CD4-positive, CD25-positive, alpha-beta regulatory T cell (primary cell): ENCODE measurements at places on chromosomes 11 and 22. TPM values are rescaled to one million over a fixed set of nuclear protein-coding genes. Genes with fewer than 3 reads are reported as not detected.

GRCh38 chr11:10307022-10307399 is 2.1 kb downstream of the ADM start:
- peaks cover 38% of the 10 kb centered on the region for H3K27me3 ChIP-seq
- H3K4me1 ChIP-seq = peaks cover 55% of the 10 kb centered on the region
- DNase-seq = no peak
- H3K36me3 ChIP-seq = no peaks in the 10 kb centered on the region
- no peak overlapping the region for H3K27ac ChIP-seq
- H3K4me3 ChIP-seq = peak overlapping the region; percentile 55

DNA sequence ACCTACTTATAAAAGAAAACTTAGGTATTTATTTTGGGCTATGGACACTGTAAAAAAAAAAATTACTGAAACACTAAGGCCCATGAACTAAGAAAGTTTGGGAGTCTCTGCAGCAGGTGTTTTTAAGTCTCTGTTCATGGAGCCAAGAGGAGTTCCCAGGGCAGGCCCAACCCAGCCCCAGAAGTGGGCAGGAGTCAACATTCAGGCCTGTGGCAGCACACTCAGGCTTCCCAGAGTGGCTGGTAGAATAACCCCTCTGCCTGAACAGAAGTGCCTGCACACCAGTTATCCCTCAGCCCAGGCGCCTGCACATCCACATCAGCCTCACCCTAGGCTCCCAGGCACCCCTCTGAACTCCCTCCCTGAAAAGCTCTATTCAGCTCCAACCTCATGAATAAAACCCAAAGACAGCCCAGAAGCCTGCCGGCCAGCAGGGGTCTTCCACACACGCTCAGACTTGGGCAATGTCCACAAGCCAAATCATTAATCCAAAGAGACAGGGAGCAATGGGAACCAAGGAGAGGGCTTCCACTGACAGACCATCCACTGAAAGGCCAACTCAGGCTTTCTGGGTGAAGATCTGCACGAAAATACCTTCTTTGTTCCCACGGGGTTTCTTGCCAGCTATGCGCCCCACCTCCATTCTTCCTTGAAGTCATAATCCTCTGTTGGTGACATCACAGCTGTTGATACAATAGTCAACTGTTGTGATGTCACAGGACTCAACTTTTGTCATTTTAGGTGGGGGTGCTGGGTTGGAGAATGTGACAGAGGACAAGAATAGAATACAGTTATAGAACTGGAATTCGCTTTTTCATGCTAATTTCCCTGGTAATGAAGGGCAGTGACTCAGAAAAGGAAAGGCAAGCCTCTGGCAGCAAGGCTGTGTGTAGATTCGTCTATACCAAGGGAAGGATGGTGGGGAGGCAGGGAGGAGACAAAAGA is 83.7 kb downstream of the RPL27A start:
- H3K4me1 ChIP-seq = no peaks in the 10 kb centered on the region
- H3K27me3 ChIP-seq = peaks cover 3% of the 10 kb centered on the region
- no peaks in the 10 kb centered on the region for H3K36me3 ChIP-seq
- H3K4me3 ChIP-seq = no peak overlapping the region
- DNase-seq = no peak

- no peaks in the 10 kb centered on the region for H3K27me3 ChIP-seq
Observed at GRCh38 chr22:42179616-42180015, 49.0 kb upstream of the CYP2D6 start.

DNA sequence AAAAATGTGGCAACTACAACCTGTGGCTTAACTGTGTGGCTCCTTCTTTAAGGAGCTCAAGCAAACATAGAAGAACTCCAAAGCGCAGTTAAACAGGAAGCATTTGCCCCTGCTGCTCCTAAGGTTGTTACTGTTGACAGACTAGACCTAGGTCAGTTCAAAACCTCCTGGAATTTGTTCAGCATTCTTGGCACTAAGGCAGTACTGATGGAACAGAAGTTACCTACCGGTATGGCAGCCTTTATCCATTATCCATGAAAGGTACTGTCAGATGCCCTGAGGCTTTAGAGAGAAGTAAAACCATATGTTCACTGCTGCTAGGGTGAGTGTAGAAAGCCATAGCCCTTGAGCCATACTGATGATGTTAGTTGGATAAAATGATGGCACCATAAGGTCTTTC is 916.5 kb upstream of the FAT3 start:
- no peak overlapping the region for H3K27ac ChIP-seq
- no peaks in the 10 kb centered on the region for H3K27me3 ChIP-seq
- H3K4me1 ChIP-seq = no peaks in the 10 kb centered on the region
- H3K36me3 ChIP-seq = no peaks in the 10 kb centered on the region
- DNase-seq = no peak
- no peak overlapping the region for H3K4me3 ChIP-seq

The CCDC15 gene
- total RNA-seq = 0.64 TPM

- H3K4me3 ChIP-seq = no peak overlapping the region
- no peaks in the 10 kb centered on the region for H3K27me3 ChIP-seq
- no peak for DNase-seq
- no peaks in the 10 kb centered on the region for H3K4me1 ChIP-seq
Observed at GRCh38 chr11:16361108-16361865, 4.9 kb upstream of the SOX6 start.

The OR52H1 gene
- total RNA-seq = 0.37 TPM

DNA sequence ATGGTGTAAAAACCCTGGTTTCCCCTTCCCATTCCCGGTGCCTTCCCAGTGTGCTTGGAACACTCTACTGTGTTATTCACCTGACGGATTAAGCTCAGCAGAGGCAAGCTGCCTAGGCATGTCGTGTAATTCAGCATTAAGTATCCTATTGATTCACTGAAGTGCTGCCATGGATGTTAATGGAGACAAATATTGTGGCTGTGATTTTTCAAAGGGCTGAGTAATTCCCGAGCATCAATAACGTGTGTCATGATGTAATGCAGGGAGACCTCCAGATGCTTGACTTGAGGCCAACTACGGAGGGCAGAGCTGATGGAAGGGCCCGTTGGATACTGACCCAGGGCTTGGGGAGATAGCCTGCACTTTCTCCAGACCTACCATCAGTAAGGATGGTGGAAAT is 269.0 kb downstream of the ST3GAL4 start:
- no peak for DNase-seq
- H3K4me3 ChIP-seq = no peak overlapping the region
- no peak overlapping the region for H3K27ac ChIP-seq

- no peaks in the 10 kb centered on the region for H3K27me3 ChIP-seq
- no peaks in the 10 kb centered on the region for H3K4me1 ChIP-seq
- H3K27ac ChIP-seq = no peak overlapping the region
Observed at GRCh38 chr22:49103314-49104059, 724.2 kb downstream of the BRD1 start.

DNA sequence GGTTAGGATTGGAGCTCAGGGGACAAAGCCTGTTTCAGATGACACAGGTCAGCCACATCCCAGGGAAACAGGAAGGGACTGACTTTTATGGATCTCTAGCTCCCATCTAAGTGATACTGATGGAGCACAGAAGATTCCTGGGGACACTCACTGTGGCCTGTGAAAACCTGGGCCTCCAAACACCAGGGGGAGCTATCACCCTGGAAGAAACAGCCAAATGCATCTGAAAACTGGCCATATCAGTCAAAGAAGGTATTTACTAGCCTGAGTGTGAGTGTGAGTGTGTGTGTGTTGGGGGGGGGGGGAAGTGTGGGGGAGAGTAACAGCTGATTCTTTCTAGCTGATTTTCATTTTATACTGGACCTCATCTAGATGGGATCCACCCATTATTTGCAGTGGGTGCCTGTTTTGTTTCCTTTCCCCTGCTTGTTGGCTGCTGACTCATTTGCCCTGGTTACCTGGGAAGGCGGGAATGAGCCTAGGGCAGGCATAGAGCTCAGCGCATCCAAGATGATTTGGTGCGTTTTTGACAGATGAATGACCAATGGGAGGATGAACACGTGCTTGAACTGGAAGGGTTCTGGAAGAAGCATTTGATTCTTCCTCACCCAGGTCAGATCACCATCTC is 284.0 kb downstream of the KIRREL3 start:
- H3K4me1 ChIP-seq = no peaks in the 10 kb centered on the region
- DNase-seq = no peak
- H3K27ac ChIP-seq = no peak overlapping the region
- no peak overlapping the region for H3K4me3 ChIP-seq
- no peaks in the 10 kb centered on the region for H3K27me3 ChIP-seq

The NLRP14 gene
- not detected for total RNA-seq

- peaks cover 12% of the 10 kb centered on the region for H3K4me1 ChIP-seq
- no peak for DNase-seq
- no peak within 1 kb of the TSS for H3K27ac ChIP-seq
- H3K27me3 ChIP-seq = peaks cover 40% of the 10 kb centered on the region
Observed at GRCh38 chr11:118152552-118153471, at the start of gene SCN4B. TSS of gene SCN4B (minus strand) at chr11:118152823. CDS start at chr11:118152673, 150 bp downstream.

- H3K36me3 ChIP-seq = no peaks in the 10 kb centered on the region
- H3K4me1 ChIP-seq = no peaks in the 10 kb centered on the region
- H3K27me3 ChIP-seq = no peaks in the 10 kb centered on the region
- H3K4me3 ChIP-seq = no peak overlapping the region
Observed at GRCh38 chr11:7592711-7593110, 78.9 kb downstream of the PPFIBP2 start.

The TP53I11 gene
- total RNA-seq = 17.4 TPM

DNA sequence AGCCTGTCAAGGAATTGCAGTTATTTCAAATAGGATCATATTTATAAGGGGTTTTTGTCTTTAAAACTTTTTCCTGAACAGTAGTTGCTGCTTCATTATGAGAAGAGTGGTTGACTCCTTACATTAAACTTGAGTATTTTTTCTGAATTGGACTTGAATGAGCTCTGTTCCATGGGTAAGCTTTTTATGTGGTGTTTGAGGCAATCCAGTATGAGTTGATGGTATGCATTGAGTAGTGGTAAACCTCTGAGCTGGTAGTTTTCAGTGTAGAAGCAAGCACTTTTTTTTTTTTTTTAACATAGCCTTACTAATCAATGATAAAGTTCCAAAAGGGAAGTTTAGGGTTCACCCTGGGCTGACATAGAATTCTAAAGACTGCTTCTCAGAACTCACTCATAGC is 3.4 kb downstream of the KMT2A start:
- peaks cover 71% of the 10 kb centered on the region for H3K4me1 ChIP-seq
- DNase-seq = no peak
- peaks cover 6% of the 10 kb centered on the region for H3K36me3 ChIP-seq
- no peaks in the 10 kb centered on the region for H3K27me3 ChIP-seq

- no peaks in the 10 kb centered on the region for H3K36me3 ChIP-seq
- H3K4me3 ChIP-seq = no peak overlapping the region
- no peak overlapping the region for H3K27ac ChIP-seq
- H3K4me1 ChIP-seq = no peaks in the 10 kb centered on the region
Observed at GRCh38 chr11:83401506-83402225, 115.5 kb upstream of the CCDC90B start.

GRCh38 chr11:120184371-120184945 is 26.4 kb upstream of the OAF start:
- no peaks in the 10 kb centered on the region for H3K36me3 ChIP-seq
- no peak overlapping the region for H3K27ac ChIP-seq
- no peak for DNase-seq
- H3K4me1 ChIP-seq = no peaks in the 10 kb centered on the region
- no peak overlapping the region for H3K4me3 ChIP-seq

The RAB36 gene
- 0.17 TPM for total RNA-seq

- no peak for DNase-seq
- H3K36me3 ChIP-seq = no peaks in the 10 kb centered on the region
- no peak overlapping the region for H3K27ac ChIP-seq
- no peaks in the 10 kb centered on the region for H3K27me3 ChIP-seq
- no peak overlapping the region for H3K4me3 ChIP-seq
- H3K4me1 ChIP-seq = no peaks in the 10 kb centered on the region
Observed at GRCh38 chr11:109728056-109728455, 306.1 kb downstream of the C11orf87 start.

GRCh38 chr11:129698212-129698611 is 117.4 kb upstream of the TMEM45B start:
- DNase-seq = no peak
- no peaks in the 10 kb centered on the region for H3K36me3 ChIP-seq
- peaks cover 10% of the 10 kb centered on the region for H3K4me1 ChIP-seq
- H3K27ac ChIP-seq = no peak overlapping the region
- no peak overlapping the region for H3K4me3 ChIP-seq
- H3K27me3 ChIP-seq = no peaks in the 10 kb centered on the region

The OR56A1 gene
- total RNA-seq = not detected

- no peaks in the 10 kb centered on the region for H3K27me3 ChIP-seq
- H3K4me3 ChIP-seq = no peak overlapping the region
Observed at GRCh38 chr11:134714021-134714656, 302.1 kb upstream of the B3GAT1 start.

GRCh38 chr11:59302991-59303390 is 55.7 kb upstream of the OR5AN1 start:
- H3K4me3 ChIP-seq = no peak overlapping the region
- H3K36me3 ChIP-seq = no peaks in the 10 kb centered on the region
- no peak for DNase-seq

GRCh38 chr11:126518071-126518971 is 162.8 kb downstream of the ST3GAL4 start:
- H3K36me3 ChIP-seq = no peaks in the 10 kb centered on the region
- DNase-seq = no peak
- H3K4me3 ChIP-seq = no peak overlapping the region
- no peak overlapping the region for H3K27ac ChIP-seq
- H3K4me1 ChIP-seq = no peaks in the 10 kb centered on the region

The ISX gene
- total RNA-seq = not detected

- DNase-seq = no peak
- H3K4me3 ChIP-seq = no peak overlapping the region
- H3K36me3 ChIP-seq = no peaks in the 10 kb centered on the region
Observed at GRCh38 chr11:126547161-126547560, 191.7 kb downstream of the ST3GAL4 start.

DNA sequence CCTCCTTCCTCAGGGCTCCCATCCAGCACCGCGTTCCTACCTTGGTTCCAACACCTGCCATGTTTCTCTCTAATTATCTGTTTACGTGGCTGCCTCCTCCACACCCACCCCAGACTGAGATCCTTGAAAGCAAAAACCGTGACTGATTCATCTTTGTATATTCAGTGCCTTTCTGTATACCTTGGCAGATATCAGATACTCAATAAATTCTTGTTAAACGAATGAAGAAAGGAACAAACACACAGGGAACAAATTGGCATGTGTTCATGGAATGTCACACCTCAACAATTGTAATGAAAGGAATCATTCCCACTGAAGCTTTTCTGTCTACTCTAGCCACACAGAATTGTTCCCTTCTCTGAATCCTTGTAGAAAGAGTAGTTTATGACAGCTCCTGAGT is 20.4 kb upstream of the LRRC55 start:
- no peak overlapping the region for H3K4me3 ChIP-seq
- H3K4me1 ChIP-seq = no peaks in the 10 kb centered on the region
- no peak for DNase-seq
- peaks cover 4% of the 10 kb centered on the region for H3K27me3 ChIP-seq
- H3K27ac ChIP-seq = no peak overlapping the region
- no peaks in the 10 kb centered on the region for H3K36me3 ChIP-seq

DNA sequence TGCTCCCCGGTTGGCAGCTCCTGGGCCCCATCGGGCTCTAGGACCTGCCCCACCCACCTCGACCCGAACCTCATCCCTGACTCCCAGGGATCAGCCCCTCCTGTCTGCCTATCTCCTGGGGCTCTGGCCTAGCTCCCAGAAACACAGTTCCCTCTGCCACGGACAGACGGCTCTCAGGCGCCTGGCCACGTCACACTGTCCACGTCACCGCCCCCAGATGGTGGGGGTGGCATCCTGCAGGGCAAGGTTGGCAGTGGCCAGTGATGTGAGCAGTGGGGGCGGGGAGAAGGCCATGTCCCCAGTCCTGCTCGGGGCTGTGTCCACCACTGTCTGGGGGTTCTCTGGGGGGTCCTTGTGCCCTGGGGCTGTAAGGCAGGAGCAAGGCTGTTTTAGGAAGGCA is 29.2 kb downstream of the SYT7 start:
- H3K27me3 ChIP-seq = peaks cover 4% of the 10 kb centered on the region
- no peaks in the 10 kb centered on the region for H3K36me3 ChIP-seq
- no peak overlapping the region for H3K4me3 ChIP-seq
- no peak overlapping the region for H3K27ac ChIP-seq
- DNase-seq = no peak

The NLRP6 gene
- total RNA-seq = 1.8 TPM
